Eye (tissue), 1 donor: ENCODE measurements at places on chromosomes 1 and 21.

DNA sequence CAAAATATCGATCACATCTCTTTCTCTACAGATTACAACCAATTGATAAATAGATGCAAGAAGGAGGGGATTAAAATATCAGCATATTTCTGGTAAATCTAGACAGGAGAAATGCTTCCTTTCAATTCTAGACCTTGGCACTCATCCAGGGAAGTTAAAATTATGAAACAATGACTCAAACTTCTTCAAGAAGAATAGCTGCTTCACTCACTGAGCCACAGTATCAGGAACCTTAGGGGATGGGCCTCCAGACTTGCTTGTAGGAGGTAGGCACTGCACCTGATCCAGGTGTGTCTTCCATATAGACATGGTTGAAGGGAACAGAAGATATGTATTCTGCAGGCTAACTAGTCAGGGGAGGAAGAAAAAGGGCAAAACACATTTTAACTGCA is 9.8 kb downstream of the SLAMF7 start:
- DNase-seq, result no peak

DNA sequence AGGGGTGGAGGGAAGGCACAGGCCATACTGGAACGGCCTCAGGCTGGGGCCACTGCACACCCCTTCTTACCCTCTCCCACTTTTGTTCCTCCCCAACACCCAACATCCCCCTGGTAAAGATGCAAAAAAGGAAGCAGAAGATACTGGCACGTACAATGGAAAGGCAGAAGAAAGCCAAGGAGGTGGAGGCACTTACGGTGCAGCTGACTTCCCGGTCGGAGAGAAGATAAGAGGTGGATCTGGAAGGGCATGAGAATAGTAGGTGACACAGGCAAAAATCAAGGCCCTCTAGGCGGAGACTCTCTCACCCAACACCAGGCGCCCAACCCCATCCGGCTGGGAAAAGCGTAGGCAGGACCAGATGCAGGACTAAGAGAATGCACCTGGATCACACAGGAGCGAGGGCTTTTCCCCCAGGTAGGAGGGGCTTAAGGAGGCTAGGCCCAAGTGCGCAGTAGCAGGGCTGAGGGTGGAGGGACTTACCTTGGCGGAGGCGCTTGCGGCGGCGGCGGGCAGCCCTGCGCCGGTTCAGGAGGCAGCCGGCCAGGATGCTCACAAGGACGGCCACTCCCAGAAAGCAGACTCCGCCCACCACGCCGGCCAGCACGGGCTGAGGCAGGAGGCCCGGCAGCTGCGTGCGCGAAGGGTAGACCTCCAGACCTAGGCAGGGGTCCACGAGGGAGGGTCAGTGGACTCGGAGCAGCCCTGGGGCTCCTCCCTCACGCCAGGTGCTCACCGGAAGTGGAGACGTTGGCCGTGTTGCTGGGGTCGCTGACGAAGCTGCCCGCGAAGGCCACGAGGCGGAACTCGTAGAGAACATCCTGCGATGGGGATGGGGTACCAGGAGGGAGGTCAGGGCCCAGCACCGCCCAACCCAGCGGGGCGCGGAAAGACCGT is 4.1 kb upstream of the TAGLN2 start:
- DNase-seq, result no peak

- DNase-seq, result no peak
These were observed 1.1 kb downstream of the TNFRSF4 start for GRCh38 chr1:1212780-1213344.

DNA sequence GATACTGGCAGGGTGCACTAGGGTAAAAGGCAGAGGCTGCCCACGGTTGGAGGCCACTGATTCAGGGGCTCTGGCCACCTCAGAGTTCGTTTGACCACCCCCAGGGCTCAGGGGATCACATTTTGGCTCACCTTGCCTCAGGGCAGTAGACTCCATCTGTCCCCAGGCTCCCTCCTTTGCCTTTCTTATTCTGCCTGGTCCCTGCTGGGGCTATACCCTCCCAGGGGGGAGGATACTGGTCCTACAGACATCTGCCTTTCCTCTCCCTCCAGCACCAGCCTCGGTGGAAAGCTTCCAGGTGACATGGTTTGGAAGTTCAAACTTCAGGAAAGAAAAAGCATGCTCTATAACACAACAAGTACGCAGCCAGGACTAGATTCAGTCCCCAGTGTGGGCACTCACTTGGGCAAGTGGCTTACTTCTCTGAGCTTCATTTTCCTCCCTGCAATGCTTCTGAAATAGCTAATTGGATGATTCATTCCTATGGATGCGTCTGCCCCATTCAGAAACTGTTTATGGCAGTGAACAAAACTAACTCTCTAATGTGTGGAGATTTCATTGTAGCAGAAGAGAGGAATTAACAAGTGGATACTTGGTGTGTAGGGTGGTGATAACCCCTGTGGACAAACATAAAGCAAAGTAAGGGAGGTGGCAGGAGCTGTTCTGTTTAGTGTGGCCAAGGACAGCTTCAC is 154.8 kb downstream of the TRABD2B start:
- no peak for DNase-seq

DNA sequence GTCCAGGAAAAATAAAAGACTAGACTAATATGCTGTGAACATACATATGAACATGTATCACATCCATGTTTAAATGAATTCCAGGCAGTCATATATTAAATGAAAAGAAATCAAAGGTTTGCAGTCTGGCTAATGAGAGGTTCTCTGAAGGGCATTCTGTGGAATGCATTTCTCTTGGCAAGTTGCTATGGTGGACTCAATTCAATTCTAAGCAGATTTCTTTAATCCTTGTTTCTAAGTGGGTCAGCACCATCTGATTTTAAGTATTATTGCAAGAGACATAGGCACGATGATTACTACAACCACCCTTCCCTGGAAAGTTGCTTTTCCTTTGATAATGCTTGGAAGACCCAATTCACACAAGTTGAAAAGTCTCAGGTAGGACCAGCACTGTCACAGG is 23.9 kb upstream of the ABCA4 start:
- peak; percentile 37 for DNase-seq

DNA sequence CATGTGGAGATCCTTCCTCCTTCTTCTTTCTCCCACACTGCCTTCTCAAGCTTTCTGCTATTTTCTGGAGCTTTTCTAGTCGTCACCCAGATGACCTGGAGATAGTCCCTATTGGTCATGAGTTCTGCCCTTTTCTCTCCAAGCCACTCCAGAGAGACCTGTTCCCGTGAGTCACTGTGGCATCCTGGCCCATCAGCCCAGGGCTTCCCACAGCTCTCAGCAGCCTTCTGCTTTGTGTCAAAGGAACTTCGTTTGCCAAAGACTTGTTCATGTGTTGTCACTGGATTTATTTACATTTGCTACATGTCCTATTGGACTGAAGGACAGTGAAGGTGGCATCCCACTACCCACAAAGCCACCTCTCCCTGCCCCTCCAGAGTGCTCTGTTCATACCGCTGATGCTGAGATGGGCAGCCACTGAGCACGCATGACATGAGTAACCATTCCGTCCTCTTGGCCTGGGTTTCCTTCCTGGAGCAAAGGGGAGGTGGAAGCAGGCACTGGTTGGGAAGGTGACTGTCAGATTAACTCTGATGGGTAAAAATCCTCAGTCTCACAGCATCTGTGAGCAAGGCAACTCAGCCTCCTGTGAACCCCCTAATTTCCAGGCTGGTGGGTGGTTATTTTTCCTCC is 119.2 kb downstream of the EDEM3 start:
- DNase-seq, result no peak

DNA sequence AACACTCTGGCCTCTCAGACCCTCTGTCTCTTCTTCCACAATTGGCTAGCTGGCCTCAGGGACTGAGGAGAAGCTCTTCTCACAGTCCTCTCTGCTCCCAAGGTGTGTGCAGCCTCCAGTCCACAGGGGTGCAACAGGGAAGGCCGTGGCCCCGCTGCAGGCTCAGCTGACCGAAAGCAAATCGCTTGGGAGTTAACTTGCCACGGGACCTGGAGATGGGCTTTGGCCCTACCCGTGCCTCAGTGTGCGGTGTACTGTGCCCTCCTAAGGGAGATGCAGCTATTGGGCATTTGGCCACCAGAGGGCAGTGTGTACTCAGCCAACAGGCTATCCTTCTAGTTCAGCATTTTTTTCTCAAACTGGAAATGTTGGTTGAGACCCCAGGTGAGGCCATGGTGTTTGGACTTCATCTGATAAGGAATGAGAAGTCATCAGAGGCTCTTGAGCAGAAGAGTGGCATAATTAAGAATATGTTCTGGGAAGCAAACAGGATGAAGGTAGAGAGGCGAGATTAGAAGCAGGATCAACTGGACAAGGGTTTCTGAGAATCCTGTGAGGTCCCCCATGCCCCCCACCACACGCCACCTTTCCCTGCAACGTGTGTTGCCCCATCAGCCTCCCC is 42.5 kb upstream of the TMEM125 start:
- peak; percentile 96 for DNase-seq

- DNase-seq, result no peak
These were observed 29.6 kb downstream of the GNG12 start for GRCh38 chr1:67803380-67804279.

GRCh38 chr1:20603504-20604464 is 14.9 kb downstream of the CDA start:
- DNase-seq, result no peak

DNA sequence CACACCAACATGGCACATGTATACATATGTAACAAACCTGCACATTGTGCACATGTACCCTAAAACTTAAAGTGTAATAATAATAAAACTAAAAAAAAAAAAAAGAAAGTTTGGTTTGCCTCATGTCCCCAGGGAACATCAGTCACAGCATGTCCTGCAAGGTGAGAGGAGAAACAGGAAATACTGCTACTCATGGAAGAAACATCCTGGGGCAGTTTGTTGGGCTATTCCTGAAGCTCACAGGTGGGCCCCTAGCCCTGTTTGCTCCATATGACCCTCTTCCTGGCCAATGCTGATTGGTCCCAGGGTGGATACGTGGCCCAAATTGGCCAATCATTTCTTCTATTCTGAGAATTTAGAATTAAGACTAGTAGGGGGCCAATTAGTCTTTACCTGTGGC is 103.4 kb upstream of the ADAR start:
- DNase-seq, result no peak

GRCh38 chr1:153572569-153573015 is 6.9 kb upstream of the S100A2 start:
- DNase-seq, result peak; percentile 50

GRCh38 chr1:183589384-183589783 is 875 bp downstream of the NCF2 start:
- DNase-seq, result no peak

DNA sequence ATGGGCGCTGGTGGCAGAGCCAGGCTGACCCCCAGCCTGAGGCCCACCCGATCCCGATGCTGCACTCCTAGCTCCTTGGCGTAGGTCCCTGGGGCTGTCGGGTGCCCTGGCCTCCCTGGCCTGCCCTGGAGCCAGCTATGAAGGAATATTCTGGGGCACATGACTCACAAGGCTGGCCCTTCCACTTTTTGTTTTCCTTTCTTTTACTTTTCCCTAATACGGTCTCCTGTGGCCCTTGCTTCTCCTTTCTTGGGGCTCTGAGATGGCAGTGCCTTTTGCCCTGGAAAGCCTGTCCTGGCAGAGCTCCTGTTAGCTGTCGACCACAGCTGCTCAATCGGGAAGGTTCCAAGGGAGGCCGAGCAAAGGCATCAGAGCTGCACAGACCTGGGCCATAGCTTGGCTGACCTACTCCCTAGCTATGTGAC is 22.1 kb downstream of the ARHGEF10L start:
- no peak for DNase-seq

- DNase-seq, result peak; percentile 59
These were observed 89.4 kb downstream of the GRIK3 start for GRCh38 chr1:36944883-36945282.

- DNase-seq, result no peak
These were observed 184.9 kb downstream of the SLC35F3 start for GRCh38 chr1:234089396-234089795.

DNA sequence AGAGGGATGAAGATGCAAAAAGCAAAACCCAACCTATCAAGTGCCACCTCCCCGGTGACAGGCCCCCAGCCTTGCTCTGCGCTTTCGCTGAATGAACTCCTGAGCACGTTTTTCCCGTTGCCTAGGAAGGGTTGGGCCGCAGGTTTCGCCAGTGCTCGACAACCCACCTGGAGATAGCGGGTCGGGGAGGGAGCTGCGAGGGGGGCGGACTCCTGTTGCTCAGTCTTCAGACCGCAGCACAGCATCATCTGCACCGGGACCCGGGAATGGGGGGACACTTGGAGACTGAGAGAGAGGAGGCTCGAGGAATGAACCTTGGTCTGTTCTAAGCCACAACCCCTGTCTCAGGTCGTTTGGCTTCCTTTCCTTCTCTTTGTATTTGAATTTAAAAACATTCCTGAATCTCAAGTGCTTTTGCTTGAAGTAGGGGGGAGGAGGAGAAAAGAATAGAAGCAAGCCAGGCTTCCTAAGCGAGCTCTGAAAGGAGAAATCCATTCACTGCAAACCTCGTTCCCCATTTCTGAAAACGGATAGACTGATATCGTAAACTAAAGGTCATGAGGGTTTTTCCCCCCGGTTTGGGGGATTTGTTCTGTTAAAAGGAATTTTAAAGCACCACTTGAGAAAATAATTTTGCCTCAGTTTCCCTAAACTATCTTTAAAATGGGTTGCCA is 1.2 kb downstream of the AK5 start:
- peak; percentile 41 for DNase-seq

GRCh38 chr1:32051706-32052105 is 21.0 kb upstream of the TMEM39B start:
- no peak for DNase-seq

- peak; percentile 96 for DNase-seq
These were observed at the start of gene TEKT2 for GRCh38 chr1:36083635-36084496. Gene TEKT2 (plus strand): TSS chr1:36084094. CDS start chr1:36084922, 828 bp downstream.

DNA sequence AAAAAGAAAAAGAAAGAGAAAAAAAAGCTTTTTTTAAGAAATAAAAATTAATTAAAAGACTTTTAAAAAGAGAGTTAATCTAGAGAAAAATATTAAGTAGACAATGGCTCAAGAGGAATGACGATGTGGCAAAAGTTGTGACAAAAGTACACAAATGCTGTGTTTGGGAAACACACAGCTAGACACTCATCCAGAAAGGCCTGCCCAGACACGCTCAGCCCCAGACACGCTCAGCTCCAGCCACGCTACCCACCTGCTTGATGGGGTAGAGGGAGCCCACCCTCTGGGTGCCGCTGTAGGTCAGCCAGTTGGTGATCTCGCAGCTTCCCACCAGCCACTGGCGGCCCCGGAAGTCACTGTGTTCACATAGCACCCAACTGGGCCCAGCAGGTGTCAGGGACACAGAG is 10.2 kb downstream of the CD52 start:
- DNase-seq, result no peak

- DNase-seq, result no peak
These were observed 60.3 kb upstream of the EXO1 start for GRCh38 chr1:241787691-241788090.

DNA sequence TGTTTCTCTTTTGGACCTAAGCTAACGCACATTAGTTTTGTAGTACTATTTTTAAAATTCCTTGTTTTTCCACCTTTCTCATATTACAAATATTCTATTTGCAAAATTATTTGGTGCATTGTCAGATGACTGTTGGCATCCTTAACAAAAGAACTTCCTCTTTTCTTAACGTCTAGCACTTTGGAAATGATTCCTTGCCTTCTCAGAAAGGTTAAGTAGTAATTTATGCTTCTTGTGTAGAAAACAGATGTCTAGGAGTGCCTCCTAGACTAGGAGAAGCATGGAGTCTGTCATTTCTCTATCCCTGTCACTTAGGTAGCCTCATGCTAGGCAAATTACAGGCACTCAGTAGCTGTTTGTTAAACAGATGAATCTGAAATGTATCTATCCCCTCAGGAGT is 64.4 kb downstream of the HSPA13 start:
- DNase-seq, result no peak
